ENCODE measurements at places on chromosomes 4 and X.

GRCh38 chr4:84498935-84499623, at the start of gene NKX6-1:
NKX6-1 (minus strand) TSS chr4:84499292; CDS start chr4:84498228, 1,064 bp downstream.
- no peak for DNase-seq

DNA sequence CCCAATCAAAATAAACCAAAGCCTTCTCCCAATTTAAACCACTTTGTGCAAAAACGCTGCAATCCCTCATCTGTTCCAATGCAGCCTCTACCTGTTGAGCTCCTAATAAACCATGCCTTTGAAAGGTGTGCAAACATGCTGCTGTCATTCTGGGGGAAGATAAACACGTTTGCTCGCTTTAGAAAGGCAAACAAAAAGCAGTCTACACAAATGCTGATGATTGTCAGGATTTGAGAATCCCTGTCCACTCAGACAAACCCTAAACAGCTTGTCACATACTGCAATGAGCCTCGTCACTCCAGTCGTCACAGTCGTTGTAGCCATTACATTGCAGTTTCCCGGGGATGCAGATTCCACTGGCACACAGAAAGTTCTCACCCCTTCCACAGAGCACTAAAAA, 145.2 kb downstream of the CORIN start:
- DNase-seq, result no peak

GRCh38 chr4:102828497-102828808, 1.1 kb upstream of the UBE2D3 start:
- no peak for DNase-seq

- no peak for DNase-seq
These were observed 4.6 kb downstream of the SLC38A5 start for GRCh38 chrX:48465336-48465933.

GRCh38 chr4:76756416-76756815, 141.5 kb downstream of the SOWAHB start:
- no peak for DNase-seq

DNA sequence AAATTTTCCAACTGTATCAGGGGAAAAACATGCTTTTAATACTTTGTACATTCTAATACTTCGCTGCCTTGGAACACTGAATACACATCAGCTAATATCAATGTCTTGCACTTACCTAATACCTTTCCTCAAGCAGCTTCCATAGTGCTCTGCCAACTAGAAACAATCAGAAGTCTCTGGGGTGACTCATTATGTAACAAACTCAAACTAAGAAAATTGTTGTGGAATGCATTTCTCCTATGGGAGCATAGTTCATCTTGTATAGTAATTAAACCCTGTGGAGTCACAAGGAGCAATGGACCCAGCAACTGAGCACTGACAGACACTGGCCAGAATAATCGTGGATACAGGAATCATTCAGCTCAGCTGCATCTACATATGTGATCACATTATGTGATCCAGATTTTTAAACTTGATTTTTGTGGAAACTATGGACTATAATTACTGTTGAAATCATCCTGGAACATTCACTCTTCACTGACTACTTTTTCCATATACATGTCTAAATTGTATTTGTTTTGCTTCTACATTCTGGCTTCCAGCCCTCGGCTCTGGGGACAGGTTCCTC, 496.9 kb downstream of the TMA16 start:
- no peak for DNase-seq

DNA sequence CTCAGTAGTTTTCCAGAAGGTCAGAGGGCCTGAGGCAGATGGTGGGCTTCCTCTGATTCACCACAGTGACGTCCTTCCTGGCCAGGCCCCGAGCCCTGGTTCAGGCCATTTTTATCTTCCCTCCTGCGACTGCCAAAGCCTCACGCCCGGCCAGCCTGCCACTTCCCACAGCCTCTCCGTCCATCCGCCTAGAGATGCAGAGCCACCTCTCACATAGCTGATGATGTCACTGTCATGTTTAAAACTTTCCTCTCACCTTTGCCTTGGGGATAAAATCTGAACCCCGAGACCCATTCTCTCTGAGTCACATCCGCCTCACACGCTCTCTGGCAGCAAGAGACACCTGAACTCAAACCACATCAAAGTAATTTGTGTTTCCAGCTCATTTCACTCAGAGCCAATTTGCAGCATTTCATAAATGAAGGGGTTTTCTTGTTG, 175.3 kb downstream of the QDPR start:
- DNase-seq, result peak; percentile 32

- DNase-seq, result no peak
These were observed 793.3 kb upstream of the MAGEB2 start for GRCh38 chrX:29422034-29422433.

Data from stimulated activated CD4-positive, alpha-beta T cell treated with anti-CD3 and anti-CD28 coated beads, Interleukin-1b, Interleukin-23, amount 100 ng/mL, for 1 hour (primary cell).